ENCODE measurements at places on chromosomes 3 and 15.

- DNase-seq: no peak
Observed at GRCh38 chr3:174531262-174531982, 327.7 kb upstream of the NAALADL2 start.

DNA sequence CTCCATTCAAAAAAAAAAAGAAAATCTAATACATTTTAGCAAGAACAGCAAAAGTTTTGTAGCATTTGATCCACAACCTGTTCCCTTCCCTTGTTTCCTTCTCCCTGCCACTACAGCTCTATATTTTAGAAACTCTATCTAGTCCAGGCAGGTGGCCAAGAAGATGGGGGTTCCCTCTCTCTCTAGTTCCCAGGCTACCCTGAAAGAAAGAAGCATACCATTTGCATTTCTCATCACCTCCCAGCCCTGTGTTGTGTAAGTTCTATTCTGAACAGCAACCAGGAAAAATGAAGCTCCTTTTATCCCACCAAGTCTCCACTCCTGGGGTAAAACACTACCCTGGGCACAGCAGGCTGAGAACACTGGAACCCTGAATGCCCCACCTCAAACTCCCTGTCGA lies 100.0 kb downstream of the PCCB start:
- no peak for DNase-seq

DNA sequence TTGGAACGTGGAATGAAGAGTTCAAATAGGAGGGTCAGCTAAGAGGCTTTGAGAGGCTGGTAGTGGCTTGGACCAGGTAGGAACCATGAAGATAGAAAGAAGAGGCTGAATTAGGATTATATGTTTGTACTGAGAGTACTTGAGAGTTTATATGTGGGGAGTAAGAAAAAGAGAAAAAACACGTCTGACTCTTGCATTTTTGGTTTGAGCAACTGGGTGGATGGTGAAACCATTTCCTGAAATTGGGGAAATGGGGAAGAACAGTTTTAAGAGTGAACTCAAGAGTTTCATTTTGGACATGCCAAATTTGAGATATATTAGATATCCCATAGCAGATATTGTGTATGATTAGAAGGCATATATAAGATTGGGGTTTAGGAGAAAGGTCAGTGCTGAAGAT lies 92.9 kb upstream of the TNIK start:
- DNase-seq: no peak

- no peak for DNase-seq
Observed at GRCh38 chr15:61921093-61921492, 139.2 kb downstream of the VPS13C start.

DNA sequence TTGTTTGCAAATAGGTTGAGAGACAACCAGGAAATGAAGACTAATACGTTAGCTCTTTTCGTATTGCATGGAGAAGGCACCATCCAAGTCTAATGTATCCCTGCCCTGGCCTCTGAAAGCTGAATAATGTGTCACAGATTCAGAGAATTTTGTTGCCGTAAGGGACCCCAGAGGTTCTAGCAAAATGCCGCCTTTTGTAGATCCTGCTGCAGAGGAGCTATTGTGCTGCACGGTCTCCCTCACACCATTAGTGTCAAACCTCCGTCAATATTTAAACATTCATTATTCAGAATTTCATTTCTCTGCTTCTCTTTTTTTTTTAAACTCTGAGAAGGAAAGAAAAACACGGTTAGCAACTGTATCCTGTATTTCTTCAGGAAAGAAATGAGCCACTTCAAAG lies 238.7 kb downstream of the EPHB1 start:
- DNase-seq: no peak

- no peak for DNase-seq
Observed at GRCh38 chr3:189338366-189338765, 166.6 kb downstream of the TPRG1 start.

GRCh38 chr3:164818318-164818717 lies 260.0 kb downstream of the SI start:
- DNase-seq: no peak

GRCh38 chr15:74838746-74839525 lies 4.0 kb downstream of the ULK3 start:
- no peak for DNase-seq

DNA sequence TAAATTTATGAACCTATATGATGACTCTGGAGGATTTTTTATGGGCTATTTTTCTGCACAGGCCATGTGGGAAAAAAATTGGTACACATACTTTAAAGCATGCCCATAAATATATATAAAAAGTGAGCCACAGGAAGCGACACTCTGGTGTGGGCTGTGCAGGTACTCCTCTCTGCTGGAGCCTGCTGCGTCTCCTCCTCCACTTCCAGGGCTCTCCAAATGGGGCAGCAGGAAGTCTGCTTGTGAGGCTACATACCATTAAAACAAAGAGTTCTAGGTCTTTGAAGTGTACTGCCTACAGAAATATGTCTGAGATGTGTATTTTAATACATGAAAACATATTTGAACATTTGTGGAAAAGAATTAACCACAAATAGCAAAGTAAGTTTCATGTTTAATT lies 135.1 kb downstream of the CTNNB1 start:
- no peak for DNase-seq

GRCh38 chr15:76861815-76862397 lies 43.2 kb downstream of the SCAPER start:
- DNase-seq: no peak

GRCh38 chr3:173913397-173913796 lies 515.9 kb downstream of the NLGN1 start:
- no peak for DNase-seq

Data from activated naive CD4-positive, alpha-beta T cell (primary cell).